ENCODE measurements at places on chromosomes 2 and 18.
A peak's percentile ranks its signal among the peaks of the same experiment; 100 is the strongest.

- DNase-seq = no peak
These were observed 70.0 kb upstream of the PTPRM start for GRCh38 chr18:7497081-7497480.

GRCh38 chr18:77105028-77105427, 27.6 kb downstream of the MBP start:
- DNase-seq = no peak

DNA sequence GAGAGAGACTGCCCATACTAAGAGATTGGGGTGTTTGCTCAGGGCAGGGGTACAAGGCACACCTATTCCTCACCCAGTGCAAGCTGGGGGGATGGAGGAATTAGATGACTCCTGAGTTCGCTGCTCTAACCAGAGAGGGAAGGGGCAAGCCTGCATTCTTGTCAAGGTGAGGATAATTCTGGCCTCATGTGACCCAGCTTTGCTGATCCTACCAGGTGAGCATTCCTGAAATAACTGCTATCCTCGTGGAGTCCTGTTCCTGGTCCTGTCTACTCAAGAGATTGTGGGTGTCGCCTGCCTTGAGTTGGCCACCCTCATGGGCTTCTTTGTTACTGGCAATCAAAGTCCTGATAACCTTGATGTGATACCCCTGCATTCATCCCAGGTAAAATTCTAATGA, 206.0 kb downstream of the SPP2 start:
- DNase-seq = no peak

- no peak for DNase-seq
These were observed 7.6 kb downstream of the WDFY1 start for GRCh38 chr2:223937535-223937934.

DNA sequence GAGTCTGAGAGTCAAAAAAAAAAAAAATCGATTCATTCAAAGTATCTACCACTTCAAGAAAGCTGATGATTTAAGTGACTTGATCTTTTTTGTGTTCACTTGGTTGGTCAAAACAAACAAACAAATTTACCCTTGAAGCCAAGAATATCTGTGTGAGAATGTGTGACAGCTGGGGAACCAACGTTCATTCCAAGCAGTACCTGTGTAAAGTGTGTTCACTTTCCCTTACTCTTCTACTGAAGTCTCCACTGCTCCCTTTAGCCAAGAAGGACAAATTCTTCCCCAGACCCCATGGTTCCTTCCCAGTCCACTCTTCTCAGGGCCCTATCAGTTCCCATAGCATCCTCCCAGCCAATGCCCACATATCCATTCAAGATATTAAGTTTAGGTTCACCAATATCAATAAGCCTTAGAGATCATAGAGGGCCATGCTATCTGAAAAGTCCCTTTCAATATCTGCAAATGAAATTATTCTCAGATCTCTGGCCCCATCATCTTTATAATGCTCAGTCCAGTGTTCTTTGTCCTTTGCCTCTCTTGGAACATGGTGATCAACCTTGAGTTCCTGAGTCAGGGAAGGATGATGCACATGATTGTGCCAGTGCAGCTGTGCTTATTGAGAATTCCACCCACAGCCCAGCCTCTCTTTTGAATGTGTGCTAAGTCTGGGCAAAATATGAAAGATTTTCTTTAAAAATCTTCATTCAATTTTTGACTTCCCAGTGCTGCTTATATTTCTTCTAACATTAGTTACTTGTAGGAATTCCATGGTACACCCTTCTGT, 82.8 kb upstream of the DTNA start:
- DNase-seq = no peak

DNA sequence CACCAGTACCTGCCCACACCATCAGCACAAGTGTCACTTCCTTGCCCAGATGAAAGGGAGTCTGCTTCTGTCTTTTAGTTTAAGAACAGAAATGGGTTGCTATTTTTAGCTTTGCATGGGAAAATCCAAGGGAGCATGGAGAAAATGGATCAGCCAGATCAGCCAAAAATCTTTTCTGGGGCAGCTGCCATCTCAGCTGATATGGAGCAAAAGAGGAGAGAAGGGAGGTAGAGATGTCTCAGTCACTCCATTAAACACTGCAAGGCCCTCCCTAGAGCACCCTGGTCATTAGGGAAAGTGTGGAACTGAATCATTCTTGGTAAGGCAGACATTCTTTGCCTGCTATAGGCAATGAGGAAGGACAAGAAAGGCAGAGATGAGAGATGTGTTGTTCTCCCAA, 79.9 kb downstream of the CTAGE1 start:
- DNase-seq = no peak

DNA sequence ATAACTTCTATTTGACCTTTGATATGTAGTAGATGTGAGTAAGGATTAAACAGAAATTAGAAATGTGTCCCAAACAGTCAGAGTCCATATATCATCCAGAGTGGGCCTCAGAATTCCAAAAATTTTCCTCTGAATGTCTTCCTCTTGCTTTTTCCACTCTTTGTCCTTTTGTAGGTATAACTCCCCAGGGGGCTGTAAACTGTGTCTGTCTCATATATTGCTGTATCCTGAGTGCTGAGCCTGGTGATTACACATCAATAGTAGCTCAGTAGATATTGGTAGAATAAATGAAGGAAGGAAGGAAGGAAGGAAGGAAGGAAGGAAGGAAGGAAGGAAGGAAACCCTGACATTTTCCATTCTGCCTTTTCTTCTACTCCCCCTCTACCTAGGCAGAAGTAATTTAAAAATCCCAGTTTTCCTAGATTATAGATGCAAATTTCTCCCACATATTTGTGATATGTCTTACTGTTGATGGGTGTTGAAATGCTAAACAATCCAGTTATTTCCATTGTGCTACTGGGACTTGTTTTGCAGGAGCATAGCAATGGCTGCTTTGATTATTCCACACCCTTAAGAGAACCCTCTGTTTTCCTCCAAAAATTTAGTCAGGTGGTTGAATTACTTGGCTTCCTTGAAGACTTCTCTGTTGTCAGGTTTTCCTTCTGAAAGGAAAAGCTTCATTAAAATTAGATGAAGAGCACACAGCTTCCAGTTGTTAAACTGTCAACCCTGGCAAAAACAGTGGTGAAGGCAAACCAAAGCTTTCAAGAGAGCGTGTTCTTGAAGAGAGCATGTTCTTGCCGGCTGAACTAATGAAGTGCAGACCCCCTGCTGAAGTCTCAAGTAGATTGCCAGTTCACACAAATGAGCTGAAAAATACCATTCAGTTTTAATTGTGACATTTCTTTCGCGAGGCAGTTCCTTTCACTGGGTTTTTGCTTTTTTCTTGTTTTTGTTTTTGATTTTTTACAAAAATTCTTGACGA, 147.8 kb downstream of the KCNE4 start:
- no peak for DNase-seq

DNA sequence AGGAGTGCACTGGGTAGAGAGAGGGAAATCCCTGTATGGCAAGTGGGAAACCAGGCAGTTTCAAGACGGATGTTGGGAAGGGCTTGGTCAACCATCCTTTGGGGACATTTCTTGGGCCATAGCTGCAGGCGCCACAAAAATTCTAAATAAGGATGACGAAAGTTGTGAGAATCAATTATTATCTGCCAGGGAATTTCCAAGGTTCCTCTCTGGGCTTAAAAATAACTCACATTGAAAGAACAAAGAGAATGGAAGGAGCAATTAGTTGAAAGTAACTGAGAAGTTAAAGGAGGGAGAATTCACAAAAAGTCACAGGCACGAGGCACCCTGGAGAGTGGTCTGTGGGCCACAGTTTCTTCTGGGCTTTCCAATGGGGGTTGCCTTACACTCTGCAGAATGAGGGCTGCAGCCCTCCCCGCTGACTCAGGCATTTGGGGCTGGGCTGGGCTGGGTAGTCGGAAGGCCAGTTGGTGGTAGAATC, 195.7 kb downstream of the SMAD7 start:
- DNase-seq = no peak

DNA sequence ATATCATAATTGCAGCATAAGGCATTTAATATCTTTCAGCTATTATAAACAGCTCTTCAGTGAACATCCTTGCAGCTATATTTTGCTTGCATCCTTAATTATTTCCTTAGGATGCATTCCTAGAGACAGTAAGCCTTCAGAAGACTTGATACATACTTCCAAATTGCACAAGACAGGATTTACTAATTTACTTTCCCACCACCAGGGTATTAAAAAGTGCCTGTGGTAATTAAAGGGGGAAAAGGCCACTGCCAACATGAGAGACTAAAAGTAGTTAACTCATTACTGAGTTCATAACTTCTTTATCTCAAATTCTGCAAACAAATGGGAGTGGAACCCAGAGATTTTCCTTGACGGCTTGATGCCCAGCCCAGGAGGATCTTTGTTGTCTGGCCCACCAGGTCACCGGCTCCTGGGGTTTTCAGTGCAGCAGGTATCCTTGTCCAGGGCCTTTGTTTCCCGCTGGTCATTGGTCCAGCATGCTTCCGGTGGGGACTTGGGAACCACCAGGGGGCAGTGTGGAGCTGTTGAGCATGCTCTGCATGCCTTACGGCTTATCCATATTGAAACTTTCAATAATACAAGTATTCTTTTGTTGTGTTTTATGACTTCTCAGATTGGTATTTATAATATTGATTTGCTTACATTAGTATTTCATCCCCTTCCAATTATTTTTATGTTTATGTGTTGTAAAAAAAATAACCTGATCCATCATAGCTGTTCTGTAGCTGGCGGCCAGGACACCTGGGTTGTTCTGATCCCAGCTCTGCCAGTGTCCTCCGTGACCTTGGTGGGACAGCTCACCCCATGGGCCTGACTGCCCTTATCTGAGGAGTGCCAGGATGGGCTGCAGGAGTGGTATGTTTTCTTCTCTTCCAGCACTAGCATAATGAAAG, 61.4 kb downstream of the TGOLN2 start:
- peak; percentile 21 for DNase-seq

- DNase-seq = no peak
These were observed 197.6 kb upstream of the CHST9 start for GRCh38 chr18:27382567-27383216.

GRCh38 chr2:101151859-101152271, 683 bp upstream of the TBC1D8 start:
- no peak for DNase-seq

DNA sequence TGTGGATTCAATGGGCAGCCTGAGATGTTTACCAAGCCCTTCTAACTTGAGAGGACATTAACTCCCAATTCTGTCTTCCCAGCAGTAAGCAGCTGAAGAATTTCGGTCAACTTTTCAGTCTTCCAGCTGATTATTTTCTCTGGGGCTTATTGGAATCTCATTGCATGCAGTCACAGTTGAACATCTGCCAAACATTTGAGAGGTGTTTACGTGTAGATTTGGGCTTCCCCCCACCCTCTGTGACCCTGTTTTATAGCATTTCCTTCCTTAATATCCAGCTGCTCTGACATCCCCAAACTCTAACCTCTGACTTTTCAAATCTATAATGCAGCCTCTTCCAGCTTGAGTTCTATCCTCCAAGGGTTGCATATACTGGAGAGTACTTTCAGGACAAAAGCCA, 16.5 kb upstream of the VIT start:
- DNase-seq = no peak

- DNase-seq = no peak
These were observed 52.0 kb upstream of the CELF4 start for GRCh38 chr18:37617623-37618022.

DNA sequence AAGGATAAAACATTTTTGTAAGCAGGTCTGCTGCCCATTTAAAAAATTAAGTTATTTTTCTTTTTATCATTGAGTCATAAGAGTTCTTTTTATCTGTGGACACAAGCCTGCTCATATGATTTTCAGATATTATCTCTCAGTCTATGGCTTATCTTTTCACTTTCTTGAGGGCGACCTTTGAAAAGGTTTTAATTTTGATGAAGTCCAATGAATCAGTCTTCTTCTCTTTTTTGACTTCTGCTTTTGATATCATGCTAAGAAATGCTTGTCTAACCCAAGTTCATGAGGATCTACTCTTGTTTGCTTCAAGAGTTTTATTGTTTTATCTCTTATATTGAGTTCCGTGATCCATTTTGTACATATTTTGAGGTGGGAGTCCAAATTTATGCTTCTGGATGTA, 36.5 kb downstream of the PSMD14 start:
- no peak for DNase-seq

DNA sequence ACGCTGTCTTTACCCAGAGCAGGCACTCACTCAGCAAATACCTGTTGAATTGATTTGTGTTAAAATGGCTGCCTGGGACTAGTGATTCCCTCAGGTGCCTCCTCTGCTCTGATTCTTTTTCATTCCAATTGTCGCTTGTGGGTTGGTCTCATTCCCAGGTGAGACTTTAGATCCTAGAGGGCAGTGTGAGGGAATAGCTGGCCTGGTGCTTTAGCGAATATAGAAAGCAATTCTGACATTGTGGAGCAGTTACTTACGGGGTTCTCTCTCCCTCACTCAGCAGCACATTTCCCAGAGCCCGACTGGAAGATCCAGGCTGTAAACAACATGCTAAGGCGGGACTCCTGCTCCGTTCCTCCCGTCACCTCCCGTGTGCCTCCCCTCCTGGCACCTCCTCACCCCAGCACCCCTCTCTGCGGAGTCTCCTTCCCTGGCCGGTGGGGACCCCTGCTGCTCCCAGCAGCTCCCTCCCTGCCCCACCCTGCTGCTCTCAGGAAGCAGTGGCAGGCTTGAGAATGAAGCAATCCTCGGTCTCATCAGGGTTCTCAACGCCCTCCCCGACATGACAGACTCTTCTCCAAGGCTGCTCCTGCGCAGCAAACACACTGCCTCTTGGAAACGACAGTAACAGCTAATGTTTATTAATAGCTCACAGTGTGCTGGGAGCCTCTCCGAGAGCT, 26.9 kb downstream of the CELF4 start:
- no peak for DNase-seq

DNA sequence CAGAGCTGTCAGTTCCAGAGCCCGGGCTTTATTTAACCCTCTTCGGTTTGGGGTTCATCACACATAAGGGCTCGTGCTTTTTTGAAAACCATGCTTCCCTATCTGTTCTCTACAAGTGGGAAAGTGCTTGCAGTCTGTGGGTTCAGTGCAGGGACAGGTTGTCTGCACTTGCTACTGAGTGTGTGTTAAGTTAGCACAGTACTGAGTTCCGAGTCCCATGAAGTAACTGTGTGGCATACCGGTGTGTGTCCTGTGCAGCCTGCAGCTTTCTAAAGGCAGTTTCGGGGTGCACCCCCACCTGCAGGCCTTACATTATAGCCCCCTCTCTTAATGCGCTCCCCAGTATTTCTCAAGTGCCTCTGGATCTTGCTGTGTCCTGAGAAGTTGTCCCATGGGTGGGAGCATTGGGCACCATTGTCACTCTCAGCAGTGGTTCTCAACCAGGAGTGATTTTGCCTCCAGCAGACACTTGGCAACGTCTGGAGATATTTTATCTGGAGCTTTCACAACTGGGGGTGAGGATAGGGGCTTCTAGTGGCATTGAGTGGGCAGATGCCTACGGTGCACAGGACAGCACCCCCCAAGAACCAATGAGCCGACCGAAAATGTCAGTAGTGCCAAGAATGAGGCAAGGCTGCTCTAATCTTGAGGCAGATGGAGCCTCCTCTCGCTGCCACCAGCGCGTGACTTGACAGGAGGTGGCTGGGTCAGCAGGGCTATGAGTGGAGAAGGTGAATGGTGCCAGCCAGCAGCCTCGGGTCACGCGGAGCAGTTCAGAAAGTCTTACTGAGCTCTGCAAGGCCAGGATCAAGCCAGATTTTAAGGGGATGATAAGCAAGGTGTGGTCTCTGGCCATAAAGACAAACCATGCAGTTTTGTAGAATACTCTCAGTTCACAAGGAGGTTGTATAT, 152.2 kb downstream of the SMAD7 start:
- no peak for DNase-seq
